ENCODE measurements at places on chromosomes 7 and 10.

DNA sequence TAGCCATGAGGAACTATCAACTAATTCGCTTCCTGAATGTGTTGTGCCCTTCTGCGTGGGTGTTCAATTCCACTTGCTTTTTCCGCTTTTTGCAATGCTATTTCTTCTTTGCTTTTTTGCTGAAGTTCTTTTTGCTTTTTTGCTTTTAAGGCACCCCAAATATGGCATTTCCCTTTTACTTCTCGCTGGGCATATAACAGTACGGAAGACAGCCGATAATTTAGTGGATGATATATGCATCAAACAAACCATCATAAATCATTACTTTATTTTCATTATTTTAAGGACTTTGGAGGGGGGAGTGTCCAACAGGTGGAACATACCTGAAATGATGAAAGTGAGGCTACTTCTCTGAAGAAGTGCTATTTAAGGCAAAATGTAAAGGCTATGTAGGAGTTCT is 277.0 kb upstream of the MTPN start:
- no peak for DNase-seq

DNA sequence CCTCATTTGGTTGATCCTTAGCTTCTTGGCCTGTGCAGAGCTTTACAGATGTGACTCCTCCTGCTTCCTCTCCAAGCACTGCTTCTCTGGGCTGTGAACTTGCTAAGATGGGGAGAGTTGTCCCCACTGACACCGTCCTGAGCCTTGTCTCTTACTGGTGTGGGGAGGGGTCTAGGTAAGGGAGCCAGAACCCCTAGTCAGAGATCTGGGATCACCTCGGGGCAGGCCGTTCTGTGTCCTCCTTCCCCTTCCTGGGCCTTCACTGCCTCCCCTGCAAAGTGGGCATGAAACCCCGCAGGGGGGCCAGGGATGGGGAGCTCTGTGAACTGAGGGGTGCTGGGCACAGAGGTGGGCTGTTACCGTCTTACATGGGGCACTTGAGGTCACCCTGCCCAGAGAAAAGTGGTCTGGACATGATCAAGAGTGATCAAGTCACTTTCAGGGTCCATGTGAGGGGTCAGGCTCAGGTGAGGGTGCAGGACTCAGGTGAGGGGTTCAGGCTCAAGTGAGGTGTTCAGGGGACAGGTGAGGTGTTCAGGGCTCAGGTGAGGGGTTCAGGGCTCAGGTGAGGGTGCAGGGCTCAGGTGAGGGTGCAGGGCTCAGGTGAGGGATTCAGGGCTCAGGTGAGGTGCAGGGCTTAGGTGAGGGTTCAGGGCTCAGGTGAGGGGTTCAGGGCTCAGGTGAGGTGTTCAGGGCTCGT is 86.2 kb downstream of the ADCY1 start:
- DNase-seq = no peak

GRCh38 chr10:31381171-31381570 is 62.2 kb downstream of the ZEB1 start:
- DNase-seq = no peak

- DNase-seq = no peak
These were observed 24.1 kb upstream of the FFAR4 start for GRCh38 chr10:93542358-93542791.

DNA sequence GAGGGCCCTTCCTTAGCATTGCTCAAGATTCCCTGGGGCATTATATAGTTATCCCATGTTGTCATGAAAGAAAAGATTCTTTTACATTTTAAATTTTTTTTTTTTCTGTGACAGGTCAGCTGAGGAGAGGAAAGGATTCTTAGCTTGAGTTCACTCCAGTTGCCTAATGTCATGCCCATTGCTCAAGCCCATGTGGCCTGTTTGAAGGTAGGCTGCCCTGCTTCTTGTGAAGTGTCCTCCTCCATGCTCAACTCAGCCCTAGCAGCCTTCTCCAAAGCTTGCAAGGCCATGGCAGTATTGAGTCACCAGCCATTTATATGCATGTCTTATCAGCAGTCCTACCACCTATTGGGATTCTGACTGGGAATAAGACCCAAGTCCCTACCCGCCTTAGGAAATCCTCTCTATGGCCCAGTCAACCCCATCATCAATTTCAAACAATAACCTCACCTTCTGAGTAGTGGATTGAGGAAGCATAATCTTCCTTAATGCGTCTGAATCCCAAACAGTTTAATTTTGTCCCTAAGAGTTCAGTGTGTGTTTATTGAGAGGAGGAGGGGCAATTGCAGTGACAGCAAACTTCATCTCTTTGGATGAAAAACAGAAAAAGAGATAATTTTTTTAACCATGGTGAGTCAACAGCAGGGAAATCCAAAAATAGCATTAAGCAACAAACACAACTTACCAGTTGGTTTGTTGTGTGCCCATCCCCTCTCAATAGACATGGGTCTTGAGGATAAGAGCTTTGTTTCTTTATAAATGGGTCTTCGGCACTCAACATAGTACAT is 38.6 kb upstream of the WASL start:
- no peak for DNase-seq

DNA sequence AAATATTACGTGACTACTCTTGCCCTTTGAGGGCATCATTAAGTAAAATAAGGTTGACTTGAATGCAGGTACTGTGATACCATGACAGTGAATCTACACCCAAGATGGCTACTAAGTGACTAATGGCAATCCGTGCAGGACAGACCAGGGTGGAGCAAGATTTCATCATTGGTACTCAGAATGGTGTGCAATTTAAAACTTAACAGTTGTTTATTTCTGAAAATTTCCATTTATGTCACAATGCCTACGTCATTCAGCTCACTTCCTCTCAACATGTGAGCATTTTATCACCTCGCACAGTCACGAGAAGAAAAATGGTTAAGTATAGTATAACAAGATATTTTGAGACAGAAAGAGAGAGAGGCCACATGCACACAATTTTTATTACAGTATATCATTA is 50.3 kb upstream of the MET start:
- no peak for DNase-seq
